ENCODE measurements at places on chromosomes 2 and 18.
A peak's percentile ranks its signal among the peaks of the same experiment; 100 is the strongest.

GRCh38 chr2:156005531-156005930 lies 327.0 kb downstream of the NR4A2 start:
- no peak for DNase-seq

DNA sequence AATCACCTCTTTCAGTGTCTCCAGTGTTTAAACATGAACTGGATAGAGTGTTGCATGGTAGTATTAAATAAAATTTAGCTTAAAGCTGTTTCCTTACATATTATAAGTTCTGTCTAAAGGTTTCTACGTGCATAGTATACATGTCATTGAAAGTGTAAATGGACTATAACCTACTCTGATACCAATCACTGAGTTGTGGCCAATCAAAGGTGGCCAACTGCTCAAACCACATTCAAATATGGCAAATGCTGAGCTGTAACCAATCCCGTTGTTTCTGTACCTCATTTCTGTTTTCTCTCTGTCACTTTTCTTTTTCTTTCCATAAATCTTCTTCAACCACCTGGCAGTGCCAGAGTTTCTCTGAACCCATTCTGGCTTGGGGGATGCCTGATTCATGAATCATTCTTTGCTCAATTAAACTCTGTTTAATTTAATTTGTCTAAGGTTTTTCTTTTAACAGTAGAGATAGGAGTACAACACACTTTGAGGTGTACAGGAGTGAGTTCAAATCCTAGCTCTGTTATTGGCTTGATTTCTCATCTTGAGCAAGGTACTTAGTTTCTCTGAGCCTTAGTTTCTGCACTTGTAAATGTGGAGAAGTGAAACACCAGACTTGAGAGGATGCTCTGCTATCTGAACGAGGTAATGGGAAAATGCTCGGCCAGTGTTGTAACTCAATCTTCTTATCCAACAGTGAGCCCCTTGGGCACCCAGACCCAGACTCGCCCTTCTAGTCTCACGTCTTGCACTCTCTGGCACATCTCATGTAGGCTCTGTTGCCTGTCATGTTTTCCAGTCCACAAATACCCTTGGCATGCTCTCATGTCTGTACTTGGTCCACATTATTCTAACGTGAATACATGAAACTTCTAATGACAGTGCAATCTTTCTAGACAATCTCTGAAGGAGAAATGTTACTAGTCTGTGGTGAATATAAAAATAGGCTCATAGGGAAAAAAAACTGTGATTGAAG lies 228.0 kb downstream of the PIK3C3 start:
- DNase-seq = no peak

DNA sequence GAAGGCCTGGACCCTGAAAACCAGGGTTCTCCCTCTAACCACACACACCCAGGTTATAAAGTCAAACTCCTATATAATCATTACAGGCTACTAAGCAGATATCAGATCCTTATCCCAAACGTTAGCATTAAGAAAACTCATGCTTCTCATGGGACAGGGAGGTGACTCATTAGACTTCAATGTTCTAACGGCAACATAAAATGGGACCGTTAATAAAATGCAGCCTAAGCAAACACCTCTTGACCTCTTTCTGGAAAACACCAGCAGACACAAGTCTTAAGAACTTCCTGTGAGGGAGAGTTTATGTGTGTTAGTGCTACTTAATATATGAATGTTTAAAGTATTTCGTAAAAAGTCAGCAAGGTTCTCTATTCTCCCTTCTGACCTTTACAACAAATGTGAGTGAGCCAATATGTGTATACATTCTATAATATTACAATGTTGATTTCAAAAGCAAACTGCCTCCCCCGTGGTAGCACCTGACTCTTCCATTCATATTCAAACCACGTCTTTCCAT lies 31.7 kb downstream of the LPIN2 start:
- peak; percentile 68 for DNase-seq

DNA sequence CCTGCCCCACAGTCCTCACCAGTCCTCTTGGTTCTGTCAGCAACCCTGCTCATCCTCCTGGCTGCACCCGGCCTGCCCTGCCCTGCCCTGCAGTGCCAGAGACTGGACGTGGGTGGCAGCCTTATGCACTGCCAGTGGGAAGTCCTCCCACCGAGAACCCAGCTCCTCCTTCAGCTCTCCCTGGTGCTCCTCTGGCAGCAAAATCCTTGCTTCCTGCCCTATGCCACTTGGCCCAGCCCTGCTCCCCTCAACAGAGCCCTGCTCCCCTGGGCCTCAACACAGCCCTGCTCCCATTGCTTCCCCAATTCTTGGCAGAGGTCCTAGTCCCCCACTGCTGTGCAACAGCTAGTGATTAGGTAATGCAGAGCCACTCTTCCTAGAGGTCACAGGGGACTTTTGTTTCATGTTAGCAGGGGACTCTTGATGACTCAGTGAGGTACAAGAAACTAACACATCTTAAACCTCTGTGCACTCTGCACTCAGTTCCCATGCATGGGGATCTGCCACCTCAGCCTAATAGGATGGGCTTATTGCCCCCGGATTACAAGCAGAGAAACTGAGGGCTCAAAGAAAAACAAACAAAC lies 58.0 kb upstream of the EDAR start:
- no peak for DNase-seq

- no peak for DNase-seq
Observed at GRCh38 chr18:8117006-8117371, 492.2 kb upstream of the RAB12 start.

GRCh38 chr2:25245141-25245540 lies 76.8 kb upstream of the POMC start:
- no peak for DNase-seq

GRCh38 chr2:7191932-7192331 lies 274.7 kb downstream of the RNF144A start:
- no peak for DNase-seq

DNA sequence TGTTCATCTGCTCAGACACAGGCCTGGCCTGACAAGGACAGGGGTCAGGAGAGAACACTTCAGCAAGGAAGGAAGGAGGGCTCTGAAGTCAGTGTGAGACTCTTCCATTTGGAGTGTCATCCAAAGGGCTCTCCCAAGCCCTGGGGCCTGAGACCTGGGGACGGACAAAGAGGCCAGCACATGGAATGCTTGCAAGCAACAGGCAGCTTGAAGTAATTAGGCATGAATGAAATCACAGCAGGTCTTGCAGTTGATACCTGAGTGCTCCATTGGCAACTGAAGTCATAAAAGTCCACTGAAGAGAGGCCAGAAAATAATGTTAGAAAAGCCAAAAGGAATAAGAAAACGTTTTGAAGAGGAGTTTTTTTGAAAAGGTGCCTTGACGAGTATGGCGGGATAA lies 231.7 kb downstream of the VAPA start:
- DNase-seq = no peak

GRCh38 chr2:71934595-71935261 lies 212.9 kb downstream of the CYP26B1 start:
- DNase-seq = no peak

GRCh38 chr2:226763320-226763719 lies 36.3 kb downstream of the IRS1 start:
- no peak for DNase-seq

DNA sequence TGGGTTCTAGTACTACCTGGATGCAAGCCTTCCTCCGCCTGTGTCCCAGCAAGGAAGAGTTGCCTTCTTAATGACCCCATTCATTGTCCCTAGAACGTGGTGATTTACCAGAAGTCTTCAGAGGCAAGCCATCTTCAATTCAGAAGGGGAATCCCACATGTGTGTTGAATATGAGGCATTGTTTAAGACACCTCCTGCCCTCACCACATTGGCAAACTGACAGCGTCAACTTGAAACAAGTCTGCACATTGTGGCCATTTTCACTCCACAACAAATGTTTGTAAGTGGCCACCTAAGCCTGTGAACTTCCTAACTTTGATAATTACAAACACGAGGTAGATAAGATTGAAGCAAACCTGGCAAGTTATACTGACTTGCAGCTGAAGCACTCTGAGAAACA lies 83.7 kb downstream of the TCF7L1 start:
- no peak for DNase-seq

DNA sequence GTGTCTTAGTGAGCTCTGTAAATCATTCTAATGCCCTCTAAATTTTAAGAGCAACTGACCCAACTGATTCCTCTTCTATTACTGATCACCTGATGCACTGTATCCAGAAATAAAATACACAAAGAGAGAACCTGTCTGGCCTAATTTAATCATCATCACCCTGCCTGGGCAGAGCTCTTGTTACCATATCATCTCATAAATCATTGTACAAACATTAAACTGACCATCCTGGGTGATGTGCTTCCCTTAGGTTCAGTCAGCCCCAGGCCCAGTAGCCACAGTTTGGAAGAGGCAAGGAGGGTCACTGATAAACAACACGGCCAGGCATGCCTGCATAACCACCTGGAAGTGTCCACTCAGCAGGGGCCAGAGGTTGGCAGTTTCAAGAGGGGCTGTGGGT lies 22.7 kb upstream of the ACMSD start:
- no peak for DNase-seq

- DNase-seq = no peak
Observed at GRCh38 chr2:26442301-26442700, 35.6 kb downstream of the OTOF start.

DNA sequence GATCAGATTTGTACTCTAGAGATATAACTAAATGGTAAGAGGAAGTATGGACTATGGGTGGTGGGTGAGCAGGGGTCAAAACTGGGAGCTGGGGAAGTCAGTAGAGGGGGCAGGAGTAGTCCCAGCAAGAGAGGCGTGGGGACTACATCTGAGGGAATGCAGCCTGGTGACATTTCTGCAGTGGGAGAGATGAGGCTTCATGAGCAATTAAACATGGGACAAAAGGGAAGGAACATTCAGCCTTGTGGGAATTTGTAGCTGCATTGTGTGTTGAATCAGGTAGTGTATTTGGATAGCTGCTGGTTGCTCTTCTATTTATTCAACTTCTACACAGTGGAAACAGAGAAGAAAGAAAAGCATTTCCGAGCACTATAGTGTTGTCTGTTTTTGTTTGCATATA lies 3.6 kb downstream of the CNOT11 start:
- no peak for DNase-seq

DNA sequence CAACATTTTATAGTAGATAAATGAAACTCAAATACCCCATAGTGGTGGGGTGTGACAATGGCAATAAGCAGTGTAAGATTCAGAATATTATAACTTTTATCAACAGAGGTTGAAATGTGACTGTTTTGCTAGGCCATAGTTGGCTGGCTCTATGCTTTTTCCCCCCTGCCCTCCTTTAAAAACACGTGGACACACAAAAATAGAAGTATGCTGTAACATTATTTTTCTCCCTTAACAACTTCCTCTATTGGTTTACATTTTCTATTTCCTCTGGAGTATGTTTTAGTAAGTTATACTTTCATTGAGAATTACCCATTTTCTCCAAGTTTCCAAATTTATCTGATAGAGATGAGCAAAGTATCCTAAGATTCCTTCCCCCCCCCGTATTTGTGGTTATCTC lies 31.1 kb downstream of the NDUFAF7 start:
- no peak for DNase-seq

GRCh38 chr2:20235655-20236305 lies 10.8 kb upstream of the SDC1 start:
- DNase-seq = no peak

DNA sequence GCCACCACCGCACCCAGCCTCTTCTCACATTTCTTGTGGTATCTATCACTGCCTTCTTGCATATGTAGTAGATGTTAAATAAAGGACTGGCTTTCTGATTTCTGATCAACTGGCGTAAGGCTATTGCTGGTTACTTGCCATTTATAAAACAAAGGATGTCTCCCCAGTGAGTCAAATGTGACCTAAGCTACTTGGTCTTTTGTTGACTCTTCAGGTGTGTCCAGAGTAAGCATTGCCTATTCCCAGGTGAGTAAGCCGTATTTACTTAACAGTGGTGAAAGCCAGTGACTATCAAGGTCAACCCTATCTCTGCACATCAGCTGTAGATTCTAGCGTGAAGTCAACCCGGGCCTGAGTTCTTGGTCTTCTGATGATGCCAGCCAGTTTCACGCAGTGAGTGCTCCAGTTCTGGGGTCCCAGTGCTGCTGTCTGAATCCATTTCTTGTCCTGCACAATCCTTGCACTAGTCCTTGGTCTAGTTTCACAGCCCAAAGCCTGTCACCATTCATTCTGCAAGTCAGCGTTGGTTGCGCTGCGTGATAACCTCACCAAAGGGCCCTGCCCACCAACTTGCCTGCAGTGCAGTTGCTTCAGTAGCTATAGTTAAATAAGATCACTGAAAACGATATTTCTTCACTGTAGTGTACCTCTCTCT lies 120.2 kb downstream of the GBX2 start:
- no peak for DNase-seq

DNA sequence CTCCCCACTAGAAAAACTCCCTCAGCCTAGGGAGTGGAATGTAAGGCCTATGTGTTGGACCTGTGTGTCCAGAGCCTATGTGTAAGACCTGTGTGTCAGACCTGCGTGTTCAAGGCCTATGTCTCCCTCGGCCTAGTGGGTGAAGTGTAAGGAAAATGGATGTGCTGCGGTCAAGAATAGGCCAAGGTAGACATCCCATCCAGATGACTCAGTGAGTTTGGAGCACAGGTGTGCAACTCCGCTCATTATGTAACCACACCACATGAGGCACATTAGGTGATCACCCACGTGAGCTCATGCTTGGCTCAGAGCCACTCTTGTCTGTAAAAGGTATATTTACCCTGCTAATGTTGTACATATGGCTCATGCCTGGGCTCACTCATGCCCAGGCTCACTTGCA lies 565.3 kb upstream of the CRIM1 start:
- no peak for DNase-seq

GRCh38 chr2:24019729-24020128 lies 9.8 kb downstream of the MFSD2B start:
- no peak for DNase-seq

GRCh38 chr2:28049899-28050298 lies 159.4 kb downstream of the BABAM2 start:
- no peak for DNase-seq

DNA sequence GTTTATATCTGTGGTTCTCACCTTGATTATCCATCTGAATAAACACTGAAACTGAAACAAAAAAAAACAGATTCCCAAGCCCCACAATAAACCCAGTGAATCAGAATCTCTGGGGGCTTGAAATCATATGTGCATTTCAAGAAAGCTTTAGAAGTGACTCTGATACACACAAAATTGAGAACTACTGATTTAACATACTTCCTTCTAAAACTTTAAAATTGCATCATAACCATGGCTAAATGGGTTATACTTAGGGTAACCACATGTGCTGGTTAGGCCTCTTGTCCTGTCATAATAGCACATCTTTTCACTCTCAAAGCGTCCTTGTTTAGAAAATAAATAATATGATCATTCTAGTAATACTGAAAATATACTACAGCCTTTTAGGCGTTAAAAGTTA lies 100.9 kb downstream of the ATAD2B start:
- DNase-seq = no peak

GRCh38 chr18:9705183-9705829 lies 2.8 kb upstream of the RAB31 start:
- DNase-seq = no peak

GRCh38 chr2:965640-966147 lies 15.0 kb downstream of the SNTG2 start:
- no peak for DNase-seq

Measured in brain pericyte (primary cell).